Activated T-cell treated with anti-CD3 and anti-CD28 coated beads for 1 hour (primary cell): ENCODE measurements at places on chromosomes 1 and 21.

DNA sequence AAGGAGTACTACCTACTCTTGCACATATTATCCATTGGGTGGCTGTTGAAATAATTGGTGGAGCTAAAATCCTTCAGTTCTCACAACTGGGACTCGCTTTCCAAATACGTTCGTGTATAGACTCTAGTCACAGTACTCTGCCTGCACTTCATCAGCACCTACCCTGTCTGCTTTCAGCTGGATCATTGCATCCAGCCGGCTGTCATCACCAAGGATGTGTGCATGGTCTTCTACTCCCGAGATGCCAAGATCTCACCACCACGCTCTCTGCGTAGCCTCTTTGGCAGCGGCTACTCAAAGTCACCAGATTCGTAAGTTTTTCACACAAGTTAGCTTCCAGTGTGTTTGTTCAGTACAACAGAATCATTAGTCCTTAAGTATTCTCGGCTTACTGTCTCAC, 37.3 kb upstream of the PGD start:
- no peak for DNase-seq

DNA sequence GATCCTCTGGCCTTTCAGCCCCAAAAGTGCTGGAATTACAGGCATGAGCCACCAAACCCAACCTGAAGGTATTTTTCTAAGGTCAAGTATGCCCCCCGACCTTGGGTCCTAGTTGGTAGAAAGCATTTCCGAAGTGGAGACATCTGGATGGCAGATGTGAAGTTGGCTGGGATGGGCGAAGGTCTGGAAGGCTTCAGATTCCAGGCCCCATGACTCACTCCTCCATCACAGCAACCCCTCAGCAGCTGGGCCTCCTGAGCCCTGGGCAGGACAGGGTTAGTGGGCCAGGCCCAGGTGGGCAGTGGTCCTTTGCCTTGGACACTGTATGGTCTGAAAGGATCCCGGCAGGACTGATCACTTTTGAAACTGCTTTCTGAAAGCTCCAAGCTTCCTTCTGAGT, 23.3 kb downstream of the NAV1 start:
- no peak for DNase-seq

GRCh38 chr1:10730985-10731384, 65.5 kb downstream of the CASZ1 start:
- DNase-seq: no peak

- DNase-seq: no peak
These were observed 701 bp upstream of the MUTYH start for GRCh38 chr1:45340816-45341466.

DNA sequence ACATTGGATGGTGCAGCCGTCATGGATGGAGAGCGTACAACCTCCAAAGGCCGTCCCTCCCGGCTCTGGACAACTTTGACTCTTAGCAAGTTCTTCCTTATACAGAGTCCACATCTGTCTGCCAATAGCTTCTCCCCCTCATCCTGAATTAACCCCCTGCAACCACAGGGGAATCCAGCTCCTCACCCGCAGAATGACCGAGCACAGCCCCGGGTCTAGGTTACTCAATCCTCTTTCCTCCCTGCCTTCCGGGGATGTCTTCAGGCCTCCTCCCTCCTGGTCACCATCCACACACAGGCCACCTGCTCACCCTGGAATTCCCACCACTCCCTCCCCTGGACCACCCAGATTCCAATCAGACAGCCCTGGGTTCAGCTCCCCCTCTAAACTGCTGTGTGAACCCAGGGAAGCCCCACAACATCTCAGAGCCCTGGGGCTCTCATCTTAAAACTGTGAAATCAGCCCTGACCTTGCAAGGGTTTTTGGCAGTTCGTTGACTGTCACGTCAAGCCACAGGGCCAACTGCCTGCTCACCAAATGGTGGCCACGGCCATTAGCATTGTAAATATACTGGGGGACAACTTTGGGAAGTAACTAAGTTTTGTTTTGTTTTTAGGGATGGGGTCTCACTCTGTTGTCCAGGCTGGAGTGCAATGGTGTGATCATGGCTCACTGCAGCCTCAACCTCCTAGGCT, 54.2 kb downstream of the HSPG2 start:
- no peak for DNase-seq

GRCh38 chr1:198462365-198463019, 78.0 kb downstream of the ATP6V1G3 start:
- no peak for DNase-seq

GRCh38 chr1:183318433-183318832, 99.7 kb downstream of the NMNAT2 start:
- DNase-seq: no peak

GRCh38 chr1:3378411-3379208, 75.9 kb upstream of the ARHGEF16 start:
- DNase-seq: no peak

- DNase-seq: no peak
These were observed 2.6 kb upstream of the IFI44L start for GRCh38 chr1:78617615-78618026.

- no peak for DNase-seq
These were observed 26.6 kb downstream of the UBE2G2 start for GRCh38 chr21:44774972-44775371.

DNA sequence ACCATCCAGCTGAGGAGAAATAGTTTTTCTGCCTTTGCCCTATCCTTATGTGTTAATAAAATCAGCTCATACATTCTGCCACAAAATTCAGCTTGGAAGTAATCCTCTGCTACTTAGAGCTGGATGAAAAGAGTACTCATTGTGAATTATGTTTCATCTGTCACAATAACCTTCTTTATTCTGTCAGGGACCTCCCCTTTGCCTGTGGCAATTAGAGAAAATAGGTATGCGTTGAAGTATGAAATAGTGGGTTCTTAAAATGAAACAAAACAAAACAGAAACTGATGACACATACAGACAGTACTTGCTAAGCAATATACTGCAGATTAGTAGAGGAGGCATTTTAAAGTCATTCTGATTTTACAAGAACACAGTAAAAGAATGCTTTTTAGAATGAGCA, 578.5 kb downstream of the USP25 start:
- DNase-seq: no peak

GRCh38 chr1:54421101-54421504, 14.9 kb upstream of the SSBP3 start:
- no peak for DNase-seq

GRCh38 chr1:100543640-100544039, 5.7 kb downstream of the GPR88 start:
- no peak for DNase-seq

- peak; percentile 35 for DNase-seq
These were observed 19.8 kb upstream of the MUTYH start for GRCh38 chr1:45359882-45360513.

GRCh38 chr1:99606306-99606705, 39.6 kb upstream of the PALMD start:
- DNase-seq: no peak

- no peak for DNase-seq
These were observed 10.3 kb upstream of the LAD1 start for GRCh38 chr1:201409440-201409839.

- DNase-seq: no peak
These were observed 1.3 kb downstream of the TRIM33 start for GRCh38 chr1:114509596-114510273.
